ENCODE measurements at places on chromosomes 1 and 21.

- no peaks in the 10 kb centered on the region for H3K4me1 ChIP-seq
- no peak overlapping the region for H3K27ac ChIP-seq
- no peak overlapping the region for H3K4me3 ChIP-seq
- no peak for DNase-seq
- no peaks in the 10 kb centered on the region for H3K27me3 ChIP-seq
These were observed 37.7 kb downstream of the PIK3C2B start for GRCh38 chr1:204456826-204457442.

GRCh38 chr1:31381394-31382294 lies 8.8 kb upstream of the FABP3 start:
- H3K27me3 ChIP-seq = no peaks in the 10 kb centered on the region
- no peak for DNase-seq
- H3K4me3 ChIP-seq = no peak overlapping the region
- peaks cover 13% of the 10 kb centered on the region for H3K4me1 ChIP-seq
- no peak overlapping the region for H3K27ac ChIP-seq

- H3K27ac ChIP-seq = no peak overlapping the region
- DNase-seq = peak; percentile 35
- H3K4me3 ChIP-seq = no peak overlapping the region
- peaks cover 1% of the 10 kb centered on the region for H3K27me3 ChIP-seq
- H3K36me3 ChIP-seq = no peaks in the 10 kb centered on the region
- peaks cover 13% of the 10 kb centered on the region for H3K4me1 ChIP-seq
These were observed 486.6 kb downstream of the SETD4 start for GRCh38 chr21:35573472-35574374.

- no peak overlapping the region for H3K4me3 ChIP-seq
- H3K27ac ChIP-seq = no peak overlapping the region
- no peak for DNase-seq
- H3K36me3 ChIP-seq = no peaks in the 10 kb centered on the region
- H3K4me1 ChIP-seq = peaks cover 21% of the 10 kb centered on the region
These were observed 25.8 kb downstream of the OSBPL9 start for GRCh38 chr1:51642739-51643142.

DNA sequence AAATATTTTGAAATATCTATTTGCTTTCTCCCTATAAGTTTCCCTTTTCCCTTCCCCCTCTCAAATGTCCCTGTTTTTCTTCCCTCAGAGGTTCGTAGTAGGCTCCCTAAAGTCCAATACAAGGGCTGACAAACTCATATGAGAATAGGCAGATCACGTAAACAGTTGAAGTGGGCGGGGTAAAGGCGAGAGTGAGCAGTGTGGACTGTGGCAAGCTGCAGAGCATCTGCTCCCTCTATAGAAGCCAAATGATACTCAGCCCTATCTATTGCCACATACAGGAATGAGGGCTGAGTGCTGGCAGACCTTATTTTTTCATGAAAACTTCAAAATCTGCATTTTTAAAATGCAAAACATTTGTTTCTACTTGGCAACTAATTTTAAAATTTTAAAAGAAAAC lies 26.3 kb downstream of the PRDX6 start:
- H3K27ac ChIP-seq = no peak overlapping the region
- H3K4me3 ChIP-seq = no peak overlapping the region
- no peaks in the 10 kb centered on the region for H3K36me3 ChIP-seq

DNA sequence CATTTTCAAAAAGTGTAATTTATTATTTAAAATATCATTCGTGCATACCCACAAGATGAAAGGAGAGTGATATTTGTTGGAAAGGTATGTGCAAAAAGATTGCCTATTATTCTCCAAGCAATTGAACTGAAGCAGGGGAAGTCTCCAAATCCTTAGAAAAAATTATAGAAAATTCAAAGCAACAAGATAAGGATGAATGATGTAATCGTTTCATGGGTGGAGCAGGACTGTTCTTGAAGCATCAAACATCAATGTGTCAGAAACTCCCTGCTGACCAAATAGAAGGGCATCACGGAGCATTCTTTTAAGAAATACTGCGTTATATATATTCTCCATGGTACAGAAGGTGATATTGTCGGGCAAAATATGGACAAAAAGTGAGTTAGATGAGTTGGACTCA lies 87.9 kb upstream of the SPAG17 start:
- H3K4me3 ChIP-seq = no peak overlapping the region
- no peaks in the 10 kb centered on the region for H3K4me1 ChIP-seq
- no peak for DNase-seq
- no peaks in the 10 kb centered on the region for H3K36me3 ChIP-seq
- H3K27me3 ChIP-seq = no peaks in the 10 kb centered on the region
